Pancreas (tissue), 10 donors: ENCODE measurements at places on chromosomes 12 and 14. TPM values are rescaled to one million over a fixed set of nuclear protein-coding genes. Genes with fewer than 3 reads are reported as not detected.

- DNase-seq, result no peak
These were observed 32.6 kb upstream of the MAX start for GRCh38 chr14:65134651-65135579.

DNA sequence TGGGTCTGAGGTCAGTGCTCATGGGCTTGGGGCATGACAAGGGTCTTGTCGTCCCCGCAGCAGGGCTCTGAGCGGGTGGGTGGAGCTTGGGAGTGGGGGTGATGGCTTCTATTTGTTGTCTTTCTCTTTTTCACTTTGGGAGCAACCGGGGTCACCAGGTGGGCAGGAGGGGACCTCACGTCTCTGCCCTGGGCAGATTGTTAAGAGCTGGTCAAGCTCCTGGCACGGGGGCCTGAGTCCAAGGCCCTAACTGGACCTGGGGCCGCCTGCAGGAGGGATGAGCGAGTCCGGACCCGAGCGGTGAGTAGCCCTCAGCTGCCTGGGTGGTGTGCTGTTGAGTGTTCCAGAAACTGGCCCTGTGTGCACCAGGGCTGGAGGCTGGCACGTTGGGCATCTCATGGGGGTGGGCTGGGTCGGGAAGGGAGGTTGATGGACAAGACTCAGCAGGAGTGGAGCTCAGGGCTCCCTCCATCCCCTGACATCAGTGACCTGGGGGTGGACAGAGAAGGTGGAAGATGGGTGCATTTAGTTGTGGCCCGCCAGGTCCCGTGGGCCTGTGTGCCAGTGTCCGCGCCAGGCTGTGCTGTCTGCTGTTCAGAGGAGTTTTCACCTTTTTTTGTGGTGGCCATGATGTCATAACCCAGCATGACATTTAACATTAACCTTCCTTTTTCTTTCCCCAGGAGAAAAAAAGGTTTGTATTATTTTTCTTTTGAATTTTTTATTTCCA is 27.5 kb downstream of the RTL1 start:
- no peak for DNase-seq

- DNase-seq, result no peak
These were observed 65.4 kb upstream of the RFLNA start for GRCh38 chr12:124229520-124229919.

LTBR gene
- 74.2 TPM for polyA plus RNA-seq

DNA sequence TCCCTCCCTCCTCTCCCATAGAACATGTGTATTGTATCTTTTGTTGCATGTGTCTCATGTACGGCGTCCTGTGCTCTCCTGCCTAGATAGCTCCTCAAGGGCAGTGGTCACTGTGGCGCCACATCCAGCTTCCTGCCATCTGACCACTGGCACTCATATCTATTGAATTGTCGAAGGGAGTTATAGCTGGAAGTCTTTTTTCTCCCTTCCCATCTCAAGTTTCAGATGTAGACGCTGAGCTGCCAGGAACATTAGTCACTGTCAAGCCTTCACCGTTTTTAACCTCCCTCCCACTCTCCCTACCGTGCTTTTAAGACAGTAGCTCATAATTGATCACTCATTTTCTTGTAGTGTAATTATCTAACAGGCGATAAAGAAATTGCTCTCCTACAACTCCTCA is 33.0 kb downstream of the MTHFD1 start:
- no peak for DNase-seq

DNA sequence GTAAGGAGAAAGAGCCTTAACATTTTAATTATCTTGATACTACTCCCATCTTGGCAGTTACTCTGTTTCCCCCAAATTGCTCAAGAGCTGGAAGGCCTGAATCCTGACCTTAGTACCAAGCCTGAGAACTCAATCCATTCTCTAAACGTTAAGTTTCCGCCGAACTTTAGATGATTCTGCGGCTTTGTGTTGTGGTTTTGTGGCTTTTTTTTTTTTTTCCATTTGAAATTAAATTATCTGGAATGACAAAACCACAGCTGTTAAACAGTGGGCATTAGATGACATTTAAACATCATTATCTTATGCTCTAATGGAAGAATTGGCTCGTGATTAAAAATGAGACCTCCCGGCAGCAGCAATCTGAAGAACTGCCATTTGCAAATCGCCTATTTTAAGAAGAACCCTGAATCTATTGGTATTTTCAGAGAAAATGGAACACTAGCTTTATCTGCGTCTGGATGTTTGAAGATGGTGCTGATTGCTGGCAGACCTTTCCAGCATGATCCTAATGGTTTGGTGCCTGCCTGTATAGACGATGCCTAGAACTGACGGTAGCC is 38.4 kb downstream of the TMEM132C start:
- DNase-seq, result no peak

DNA sequence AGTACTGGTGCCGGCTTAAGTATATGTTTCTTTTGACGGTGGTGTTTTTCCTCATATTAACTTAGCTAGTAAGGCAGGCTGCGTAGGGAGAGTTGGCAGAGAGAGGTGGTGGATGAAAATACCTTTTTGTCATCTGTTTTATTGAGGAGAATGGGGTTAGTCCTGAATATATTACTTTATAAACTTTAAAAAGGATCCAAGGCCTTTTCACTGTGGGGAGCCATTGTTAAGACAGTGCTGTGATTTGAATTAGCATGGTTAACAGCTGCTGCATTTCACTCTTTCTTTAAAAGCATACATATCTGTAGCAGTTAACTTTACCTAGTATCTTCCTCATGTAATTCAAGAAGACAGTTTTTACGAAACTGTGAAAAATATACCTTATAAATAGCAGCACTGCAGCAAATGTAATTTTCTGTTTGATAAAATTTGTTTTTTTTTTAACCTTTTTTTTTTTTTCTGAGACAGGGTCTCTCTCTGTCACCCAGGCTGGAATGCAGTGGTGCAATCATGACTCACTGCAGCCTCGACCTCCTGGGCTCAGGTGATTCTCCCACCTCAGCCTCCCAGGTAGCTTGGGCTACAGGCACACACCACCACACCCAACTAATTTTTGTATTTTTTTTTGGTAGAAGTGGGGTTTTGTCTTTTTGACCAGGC is 57.1 kb downstream of the AEBP2 start:
- DNase-seq, result no peak

- DNase-seq, result no peak
These were observed 37.5 kb downstream of the P2RX7 start for GRCh38 chr12:121170151-121170550.

DNA sequence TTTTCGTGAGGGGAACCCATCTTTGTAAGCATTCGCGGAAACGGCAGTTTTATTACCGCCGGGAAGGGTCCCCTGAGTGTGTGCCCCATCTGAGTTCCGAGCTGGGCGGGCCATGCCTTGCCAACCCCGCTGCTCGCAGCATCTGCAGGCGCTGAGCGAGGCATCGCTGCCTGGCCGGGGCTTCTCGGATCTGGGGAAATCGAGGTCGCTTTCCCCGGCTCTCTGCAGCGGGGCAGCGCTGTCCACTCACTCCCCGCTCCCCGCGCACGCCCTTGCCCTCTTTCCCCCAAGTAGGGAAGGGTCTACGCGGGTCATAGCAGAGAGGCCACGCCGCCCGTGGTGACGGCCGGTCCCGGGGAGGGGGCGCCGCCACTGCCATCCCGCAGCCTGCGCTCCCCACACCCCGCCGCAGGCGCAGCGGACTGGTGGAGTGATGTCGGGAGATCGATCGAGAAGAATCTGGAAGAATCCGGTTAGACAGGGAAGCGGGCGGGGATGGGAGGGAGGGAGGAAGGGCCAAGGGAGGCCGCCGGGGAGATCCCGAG is 507 bp upstream of the FKBP4 start:
- DNase-seq, result no peak

MIPOL1 gene
- polyA plus RNA-seq, result 2.4 TPM

DNA sequence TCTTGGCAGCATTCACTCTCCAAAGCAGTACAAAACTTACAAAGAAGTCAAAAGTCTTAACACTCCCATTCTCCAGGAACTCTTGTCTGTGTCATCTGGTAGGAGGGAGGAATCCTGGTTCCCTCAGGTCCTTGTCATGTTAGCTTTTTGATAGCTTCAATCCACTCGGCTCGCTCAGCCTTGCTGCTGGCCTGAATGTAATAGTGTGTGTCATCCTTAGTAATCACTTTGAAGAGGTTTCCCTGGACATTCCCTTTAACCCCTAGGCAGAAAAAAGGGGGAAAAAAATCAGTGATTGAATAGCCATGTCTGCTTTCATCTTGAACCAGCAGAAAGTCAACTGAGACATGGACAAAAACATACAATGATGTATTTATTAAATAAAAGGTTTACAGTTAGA is 24.8 kb downstream of the PLEK2 start:
- DNase-seq, result no peak

- no peak for DNase-seq
These were observed 1320.9 kb upstream of the FLRT2 start for GRCh38 chr14:84209031-84209430.

SIX6 gene
- not detected for polyA plus RNA-seq
